ENCODE measurements at places on chromosomes 3 and 15.

DNA sequence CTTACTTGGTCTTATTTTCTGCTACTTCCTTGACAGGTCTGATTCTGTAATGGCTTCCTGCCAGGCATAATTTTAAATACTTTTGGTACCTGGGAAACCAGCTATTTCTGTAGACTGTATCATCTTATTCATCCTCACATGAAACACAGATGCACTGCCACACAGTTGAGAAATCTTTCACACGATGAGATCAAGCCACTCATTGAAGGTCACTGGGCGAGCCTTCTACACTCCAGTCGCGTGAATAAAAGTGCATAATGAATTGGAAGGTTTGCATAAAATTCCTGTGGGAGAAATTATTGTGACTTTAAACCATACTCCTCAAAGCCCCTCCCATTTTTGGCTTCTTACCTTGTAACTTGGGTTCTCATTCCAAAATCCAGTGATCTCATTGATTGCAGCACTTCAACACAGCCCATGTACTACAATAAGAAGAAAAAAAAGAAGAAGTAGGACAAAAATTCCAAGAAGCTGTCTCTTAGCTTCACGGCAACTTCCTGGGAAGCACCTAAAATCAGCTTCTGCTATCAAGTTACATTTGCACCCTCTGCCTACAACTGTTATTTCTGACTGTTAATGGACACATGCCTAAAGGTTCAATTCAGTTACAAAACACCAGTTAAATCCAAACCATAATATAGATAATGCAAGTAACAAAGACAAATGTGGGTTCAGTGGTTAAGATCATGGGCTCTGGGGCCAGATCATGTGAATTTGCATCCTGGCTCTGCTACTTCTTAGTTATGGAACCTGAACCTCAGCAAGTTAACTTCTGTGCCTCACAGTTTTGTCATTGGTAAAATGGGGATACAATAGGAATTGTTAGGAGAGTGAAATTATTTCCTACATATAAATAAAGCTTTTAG is 39.0 kb downstream of the SHC4 start:
- DNase-seq = no peak

GRCh38 chr3:119340014-119340413 is 45.8 kb downstream of the ARHGAP31 start:
- no peak for DNase-seq

GRCh38 chr15:77964193-77964592 is 113.3 kb downstream of the TBC1D2B start:
- DNase-seq = no peak

GRCh38 chr3:145882436-145882835 is 278.5 kb downstream of the PLOD2 start:
- DNase-seq = no peak

DNA sequence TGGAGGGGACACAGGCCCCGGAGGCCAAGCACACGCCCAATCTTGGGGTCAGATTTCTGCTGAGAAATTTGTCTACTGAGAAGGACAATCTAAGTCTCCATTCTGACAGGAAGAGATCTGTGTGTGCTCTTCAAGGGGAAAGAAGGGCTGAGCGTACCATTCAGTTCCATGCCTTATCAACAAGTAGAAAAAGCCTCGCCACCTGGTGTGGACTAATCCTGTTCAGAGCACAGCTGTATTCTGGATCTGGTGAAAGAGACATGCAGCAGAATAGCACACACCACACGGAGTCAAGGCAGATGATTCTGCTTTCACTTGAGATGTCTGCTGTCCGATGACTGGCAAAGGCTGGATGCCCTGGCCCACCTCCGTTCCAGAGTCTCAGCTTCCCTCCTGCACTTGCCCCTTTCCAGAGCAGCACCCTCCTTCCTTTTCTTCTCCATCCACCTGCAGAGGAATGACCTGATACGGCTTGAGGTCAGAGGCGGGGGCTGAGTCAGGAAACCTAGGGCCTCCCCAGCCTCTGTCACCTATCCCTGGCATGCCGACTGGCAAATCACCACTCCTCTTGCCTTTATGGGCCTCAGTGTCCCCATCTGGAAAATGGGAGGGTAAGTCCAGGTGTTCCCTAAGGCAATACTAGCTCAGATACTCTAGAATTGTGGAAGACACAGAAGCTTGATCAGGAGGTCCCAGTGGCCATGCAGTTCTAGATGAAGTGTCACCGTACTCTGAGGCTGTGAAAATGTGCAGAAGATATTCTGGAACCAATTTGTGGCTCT is 36.9 kb upstream of the CTSH start:
- DNase-seq = no peak

- no peak for DNase-seq
Measured at GRCh38 chr15:72827226-72827625, 43.7 kb upstream of the ADPGK start.
